IMR-90 (cell line): ENCODE measurements at places on chromosomes 2 and 18. TPM values are rescaled to one million over a fixed set of nuclear protein-coding genes. Genes with fewer than 3 reads are reported as not detected.

Gene HOXD10
- not detected in 2 replicates for total RNA-seq

Gene SLC4A3
- 0.90 and 1.1 TPM in 2 replicates for total RNA-seq

Gene ELOA2
- not detected in 2 replicates for total RNA-seq

Gene FOXD4L1
- not detected in 2 replicates for total RNA-seq

Gene ALK
- total RNA-seq = not detected in 2 replicates

Gene CFAP221
- total RNA-seq = not detected in 2 replicates

Gene ACKR3
- not detected in 2 replicates for total RNA-seq

Gene XPO1
- total RNA-seq = 104 and 192 TPM in 2 replicates

Gene CRYBA2
- total RNA-seq = not detected in 2 replicates

Gene LINC00305
- total RNA-seq = not detected in 2 replicates

Gene GPR75
- total RNA-seq = 1.4 and 1.7 TPM in 2 replicates

Gene UGT1A3
- total RNA-seq = not detected in 2 replicates

Gene THUMPD2
- 4.8 and 5.6 TPM in 2 replicates for total RNA-seq

Gene VWA3B
- total RNA-seq = not detected in 2 replicates

Gene SPP2
- total RNA-seq = not detected in 2 replicates

Gene CNTNAP5
- not detected in 2 replicates for total RNA-seq

Gene TWIST2
- total RNA-seq = 9.3 and 14.7 TPM in 2 replicates

Gene ERFE
- total RNA-seq = 0.56 and 1.3 TPM in 2 replicates

Gene RRM2
- total RNA-seq = 53.6 and 75.5 TPM in 2 replicates

Gene SIX3
- total RNA-seq = not detected in 2 replicates

Gene ASTL
- not detected in 2 replicates for total RNA-seq

Gene CFC1
- total RNA-seq = not detected in 2 replicates

Gene HPCAL1
- 8.2 and 9.4 TPM in 2 replicates for total RNA-seq

Gene PID1
- total RNA-seq = 0.83 and 0.90 TPM in 2 replicates

Gene BOD1L2
- total RNA-seq = not detected in 2 replicates

Gene KLHL29
- total RNA-seq = 2.0 and 2.5 TPM in 2 replicates

Gene SPR
- 15.8 and 17.4 TPM in 2 replicates for total RNA-seq

Gene ARHGAP15
- total RNA-seq = not detected in 2 replicates

Gene FIGN
- total RNA-seq = 0.56 and 0.90 TPM in 2 replicates

Gene VIL1
- total RNA-seq = not detected in 2 replicates
